ENCODE measurements at places on chromosomes 2 and 18. TPM values are rescaled to one million over a fixed set of nuclear protein-coding genes. Genes with fewer than 3 reads are reported as not detected.

Gene ITSN2
- total RNA-seq, result 18.3 TPM

Gene SLC8A1
- total RNA-seq, result 36.8 TPM

GRCh38 chr2:138703242-138703641 is 76.9 kb downstream of the NXPH2 start:
- no peak for DNase-seq

Gene PIEZO2
- 47.2 TPM for total RNA-seq

GRCh38 chr2:84495539-84496146 is 20.7 kb upstream of the DNAH6 start:
- DNase-seq, result peak; percentile 67

DNA sequence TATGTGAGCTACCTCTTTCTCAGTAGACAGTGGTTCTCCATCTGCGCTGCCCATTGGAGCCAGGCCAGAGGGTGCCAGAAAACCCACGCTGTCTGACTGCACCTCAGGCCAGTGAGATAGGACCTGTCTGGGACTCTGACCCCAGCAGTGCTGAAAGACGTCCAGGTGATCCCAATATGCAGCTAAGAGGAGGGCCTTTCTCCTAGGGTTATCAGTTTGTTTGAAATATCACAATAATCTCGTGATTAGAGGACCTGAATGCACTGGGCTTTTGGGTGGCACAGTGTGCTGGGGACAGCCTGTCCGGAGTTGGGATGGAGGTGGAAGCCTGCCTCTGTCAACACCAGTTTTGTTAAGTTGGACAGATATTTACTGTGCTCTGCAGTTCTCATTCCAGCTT is 216.3 kb downstream of the LDLRAD4 start:
- DNase-seq, result no peak

- DNase-seq, result no peak
Measured at GRCh38 chr2:64284751-64285150, 140.5 kb upstream of the PELI1 start.

GRCh38 chr2:174996622-174997021 is 8.6 kb downstream of the CHN1 start:
- DNase-seq, result no peak

DNA sequence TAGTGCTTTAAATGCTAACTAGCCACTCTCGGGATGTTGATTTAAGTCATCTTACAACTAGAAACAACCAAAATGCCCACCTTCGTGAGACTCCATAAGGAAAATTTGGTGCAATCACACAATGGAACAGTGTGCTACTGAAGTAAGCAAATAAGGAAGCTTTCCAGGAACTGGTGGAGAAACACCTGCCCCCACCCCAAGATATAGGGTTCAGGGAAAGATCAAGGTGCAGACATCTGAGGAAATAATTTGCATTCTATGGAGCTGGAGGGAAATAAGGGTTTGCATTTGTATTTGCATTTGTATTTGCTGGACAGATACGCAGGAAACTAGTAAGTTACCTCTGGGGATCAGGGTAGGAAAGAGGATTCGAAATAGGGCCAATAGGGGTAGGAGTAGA is 90.9 kb downstream of the ACAA2 start:
- no peak for DNase-seq

Gene AQP12A
- total RNA-seq, result not detected

- DNase-seq, result no peak
Measured at GRCh38 chr2:28108143-28108542, 217.6 kb downstream of the BABAM2 start.

Gene CNDP1
- 0.13 TPM for total RNA-seq

DNA sequence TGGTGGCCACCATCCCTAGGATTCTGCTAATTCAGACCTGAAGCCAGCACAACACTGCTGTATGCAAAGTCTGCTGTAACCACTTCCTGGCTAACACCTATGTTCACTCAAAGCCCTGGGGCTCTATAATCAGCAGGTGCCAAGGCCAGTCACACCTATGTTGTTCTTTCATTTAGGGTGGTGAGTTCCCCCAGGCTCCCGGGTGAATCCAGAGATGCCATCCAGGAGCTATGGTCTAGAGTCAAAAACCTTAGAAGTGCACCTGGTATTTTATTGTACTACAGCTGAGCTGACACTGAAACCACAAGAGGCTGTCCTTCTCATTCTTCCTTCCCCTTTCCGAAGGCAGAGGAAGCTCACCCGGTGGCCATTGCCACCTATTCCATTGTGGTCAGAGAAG is 46.2 kb upstream of the CCDC141 start:
- DNase-seq, result no peak

GRCh38 chr2:145185696-145186095 is 665.8 kb upstream of the ZEB2 start:
- DNase-seq, result no peak

DNA sequence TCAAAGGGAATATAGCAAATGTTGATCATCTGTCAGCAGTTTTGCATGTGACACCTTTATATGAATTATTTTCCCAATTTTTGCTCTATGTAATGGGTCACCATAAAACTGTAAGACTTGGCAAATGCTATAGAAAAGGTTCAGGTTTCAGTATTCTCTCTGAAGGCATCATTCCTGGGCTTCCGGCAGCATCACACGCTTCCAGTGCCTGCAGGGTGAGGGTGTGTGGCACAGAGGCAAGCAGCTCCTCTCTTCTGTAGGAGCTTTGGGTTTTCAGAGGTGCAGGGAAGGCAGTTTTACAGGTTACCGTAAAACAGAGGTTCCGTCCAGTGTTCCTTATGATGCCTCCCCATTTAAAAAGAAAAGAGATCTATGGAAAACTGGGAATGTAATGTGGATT is 18.8 kb downstream of the COA5 start:
- DNase-seq, result no peak

DNA sequence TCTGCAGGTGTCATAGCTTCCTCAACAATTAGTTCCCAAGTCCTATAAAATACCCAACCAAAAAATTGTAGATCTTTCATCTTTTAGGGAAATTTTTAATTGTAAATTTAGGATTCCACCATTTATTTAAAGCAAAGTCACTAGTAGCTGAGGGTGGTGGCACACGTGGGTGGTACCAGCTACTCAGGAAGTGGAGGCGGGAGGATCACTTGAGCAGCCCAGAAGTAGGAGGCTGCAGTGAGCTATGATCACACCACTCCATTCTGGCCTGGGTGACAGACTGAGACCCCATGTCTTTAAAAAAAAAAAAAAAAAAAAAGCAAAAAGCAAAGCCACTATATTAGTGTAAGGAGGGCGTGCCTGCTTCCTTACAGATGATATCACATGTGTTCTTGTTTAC is 60.3 kb upstream of the GREB1L start:
- DNase-seq, result no peak

DNA sequence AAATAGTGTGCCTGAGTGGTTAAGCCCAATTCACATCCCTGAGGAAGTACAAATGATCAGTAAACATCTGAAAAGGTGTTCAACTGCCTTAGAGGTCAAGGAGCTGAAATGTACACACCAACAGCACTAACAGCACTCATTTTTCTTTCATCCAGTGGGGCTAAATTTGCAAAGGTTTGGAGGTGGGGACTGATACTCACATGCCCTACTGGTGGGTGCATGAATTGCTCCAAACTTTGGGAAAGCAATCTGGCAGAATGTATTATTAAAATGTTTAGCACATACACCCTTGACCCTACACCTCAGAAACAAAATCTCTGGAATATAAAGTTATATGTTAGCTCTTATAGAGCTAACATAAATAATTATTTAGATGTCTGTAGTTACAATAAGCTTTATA is 19.0 kb upstream of the FAM178B start:
- DNase-seq, result no peak
